ENCODE measurements at places on chromosomes 3 and 15. TPM values are rescaled to one million over a fixed set of nuclear protein-coding genes. Genes with fewer than 3 reads are reported as not detected.
A peak's percentile ranks its signal among the peaks of the same experiment; 100 is the strongest.

DNA sequence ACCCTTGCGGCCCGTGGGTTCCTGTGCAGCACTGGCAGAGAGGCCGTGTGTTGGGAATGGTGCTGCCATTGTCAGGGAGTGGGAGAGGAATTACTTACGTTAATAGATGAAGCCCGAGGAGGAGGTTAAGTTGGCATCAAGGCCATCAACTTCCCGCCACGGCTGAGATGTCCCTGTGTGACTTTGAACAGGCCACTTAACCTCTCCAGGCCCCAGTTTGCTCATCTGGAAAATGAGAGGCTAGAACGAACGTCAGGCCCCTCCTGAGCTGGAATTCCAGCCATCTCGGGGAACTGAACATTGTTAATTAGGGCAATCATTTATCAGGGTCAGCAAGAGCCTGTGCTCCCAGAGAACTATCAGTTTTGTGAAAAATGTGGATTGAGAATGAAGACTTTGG, 91.4 kb upstream of the MYZAP start:
- no peak for DNase-seq

DNA sequence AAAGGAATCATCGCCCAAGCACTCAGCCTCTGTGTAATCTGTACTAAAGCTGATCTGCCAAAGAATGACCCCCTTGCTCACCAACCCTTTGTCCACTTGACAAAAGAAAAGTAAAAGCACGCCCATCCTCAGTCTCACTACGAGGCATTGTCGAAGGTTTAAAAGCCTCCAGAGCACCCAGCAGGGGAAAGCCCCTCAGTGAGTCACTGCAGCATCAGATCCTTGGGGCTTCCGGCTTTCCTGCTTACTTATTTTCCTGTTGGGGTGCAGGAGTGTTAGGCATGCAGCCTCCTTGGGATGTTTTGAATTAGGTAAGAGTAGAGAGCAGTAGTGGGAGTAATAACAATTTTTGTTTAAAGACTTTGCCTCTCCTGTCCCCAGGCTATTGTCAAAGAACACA, 216.1 kb downstream of the MTHFS start:
- no peak for DNase-seq

- peak; percentile 94 for DNase-seq
Observed at GRCh38 chr3:121545574-121546455, at the start of gene POLQ. TSS of gene POLQ (minus strand) at chr3:121545988. CDS start at chr3:121545877, 111 bp downstream.

PXK gene
- total RNA-seq = 33.4 TPM

WNT7A gene
- not detected for total RNA-seq

Measured in mucosa of descending colon (tissue), 3 donors.